ENCODE measurements at places on chromosomes 6 and 20.
A peak's percentile ranks its signal among the peaks of the same experiment; 100 is the strongest.

- no peak for DNase-seq
Observed at GRCh38 chr20:48975955-48976354, 54.4 kb downstream of the ARFGEF2 start.

DNA sequence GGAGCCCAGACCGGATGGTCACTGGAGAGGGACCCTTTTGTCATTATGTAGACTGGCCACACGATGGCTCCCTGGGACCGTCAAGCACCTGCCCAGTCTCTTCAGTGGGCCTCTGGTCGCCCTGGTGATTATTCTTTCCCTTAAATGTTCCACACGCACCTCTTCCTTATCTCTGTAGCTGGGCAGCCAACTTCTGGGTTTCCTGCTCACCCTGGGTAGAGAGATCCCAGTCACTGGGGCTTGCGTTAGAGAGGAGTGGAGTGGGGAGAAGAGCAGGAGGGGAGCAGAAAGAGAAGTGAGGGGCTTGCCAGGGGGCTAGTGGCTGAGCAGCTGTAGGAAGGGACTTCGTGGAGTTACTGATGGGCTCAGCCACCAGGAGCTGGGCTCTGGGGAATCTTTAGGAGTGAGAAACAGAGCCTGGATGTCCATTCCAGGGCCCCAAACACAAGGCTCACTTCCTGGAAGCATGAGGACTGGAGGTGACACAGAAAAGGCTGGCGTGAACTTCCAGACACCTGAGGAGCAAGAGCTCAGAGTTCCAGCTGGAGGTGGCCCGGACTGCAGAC, 150.1 kb downstream of the DHX35 start:
- DNase-seq, result peak; percentile 33

DNA sequence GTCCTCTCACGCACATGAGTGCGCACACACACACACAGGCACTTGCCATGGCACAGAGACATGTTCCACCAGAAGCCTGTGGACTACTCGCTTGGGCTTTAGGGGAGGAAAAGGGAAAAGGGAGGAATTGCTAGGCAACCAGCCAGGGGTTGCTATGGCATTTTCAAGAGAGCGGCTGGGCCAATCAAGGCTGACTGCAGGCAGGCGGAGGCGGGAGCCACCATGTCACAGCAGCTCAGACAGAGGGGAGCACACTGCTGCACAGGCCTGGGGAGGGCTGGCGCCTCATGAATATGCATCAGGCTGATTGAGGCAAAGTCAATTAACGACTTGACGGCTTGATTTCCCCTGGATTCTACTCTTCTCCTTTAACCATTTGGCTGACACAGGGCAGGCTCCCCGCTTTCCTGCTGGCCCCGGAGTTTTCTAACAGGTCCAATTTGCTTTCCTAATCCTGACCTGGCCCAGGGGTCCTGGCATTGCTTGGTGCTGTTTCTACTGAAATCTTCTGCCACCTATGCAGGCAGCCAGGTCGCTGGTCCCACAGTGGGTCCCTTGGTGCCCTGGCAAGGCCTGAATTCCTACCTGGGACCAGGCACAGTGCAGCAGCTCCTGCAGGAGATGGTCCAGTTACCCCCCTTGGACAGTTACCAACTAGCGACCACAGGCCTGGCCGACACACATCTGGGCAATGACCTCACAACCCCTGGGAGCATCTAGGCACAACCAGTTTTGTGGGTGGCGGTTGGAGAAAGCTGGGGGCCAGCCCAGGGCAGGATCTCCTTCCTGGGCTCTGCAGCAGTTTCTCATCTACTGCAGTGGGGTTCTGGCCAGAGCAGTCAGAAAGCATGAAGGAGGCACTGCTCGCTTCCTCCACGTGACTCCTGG, 52.1 kb downstream of the YTHDF1 start:
- no peak for DNase-seq

- DNase-seq, result no peak
Observed at GRCh38 chr6:144234399-144234798, 50.7 kb upstream of the UTRN start.

DNA sequence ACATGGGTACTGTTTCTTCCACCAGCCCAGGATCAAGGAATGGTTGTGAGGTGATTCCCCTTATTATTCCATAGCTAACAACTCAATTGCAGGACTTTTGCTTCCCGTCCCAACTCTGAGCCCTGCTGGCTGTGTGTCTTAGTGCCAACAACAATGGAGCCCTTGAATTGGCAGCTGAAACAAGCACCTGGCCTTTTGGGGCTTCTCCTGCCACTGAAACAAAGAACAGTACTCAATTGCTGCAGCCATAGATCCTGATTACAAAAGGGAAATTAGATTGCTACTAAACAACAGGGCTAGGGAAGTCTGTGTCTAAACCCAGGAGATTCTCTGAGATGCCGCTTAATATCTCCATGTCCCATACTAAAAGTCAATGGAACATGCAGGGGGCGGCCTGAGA, 61.3 kb upstream of the CARMIL1 start:
- DNase-seq, result peak; percentile 33

DNA sequence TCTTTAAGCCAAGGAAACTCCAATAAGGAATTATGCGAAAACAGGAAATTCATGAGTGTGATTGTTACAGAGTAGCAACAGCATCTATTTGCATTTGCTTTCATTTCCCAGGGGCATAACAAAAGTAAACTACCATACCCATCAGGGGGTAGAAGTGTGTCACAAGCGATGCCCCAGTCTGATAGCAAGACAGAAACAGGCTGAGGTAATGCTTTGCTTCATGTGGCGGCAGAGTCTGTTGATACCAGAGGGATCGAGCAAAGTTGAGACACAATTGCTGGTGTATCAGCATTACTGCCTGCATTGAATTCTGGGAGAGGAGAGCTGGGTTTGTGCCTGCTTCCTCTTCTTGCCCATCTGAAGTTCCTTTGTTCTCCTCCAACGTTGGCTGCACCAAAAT, 51.2 kb upstream of the LYRM2 start:
- DNase-seq, result no peak

DNA sequence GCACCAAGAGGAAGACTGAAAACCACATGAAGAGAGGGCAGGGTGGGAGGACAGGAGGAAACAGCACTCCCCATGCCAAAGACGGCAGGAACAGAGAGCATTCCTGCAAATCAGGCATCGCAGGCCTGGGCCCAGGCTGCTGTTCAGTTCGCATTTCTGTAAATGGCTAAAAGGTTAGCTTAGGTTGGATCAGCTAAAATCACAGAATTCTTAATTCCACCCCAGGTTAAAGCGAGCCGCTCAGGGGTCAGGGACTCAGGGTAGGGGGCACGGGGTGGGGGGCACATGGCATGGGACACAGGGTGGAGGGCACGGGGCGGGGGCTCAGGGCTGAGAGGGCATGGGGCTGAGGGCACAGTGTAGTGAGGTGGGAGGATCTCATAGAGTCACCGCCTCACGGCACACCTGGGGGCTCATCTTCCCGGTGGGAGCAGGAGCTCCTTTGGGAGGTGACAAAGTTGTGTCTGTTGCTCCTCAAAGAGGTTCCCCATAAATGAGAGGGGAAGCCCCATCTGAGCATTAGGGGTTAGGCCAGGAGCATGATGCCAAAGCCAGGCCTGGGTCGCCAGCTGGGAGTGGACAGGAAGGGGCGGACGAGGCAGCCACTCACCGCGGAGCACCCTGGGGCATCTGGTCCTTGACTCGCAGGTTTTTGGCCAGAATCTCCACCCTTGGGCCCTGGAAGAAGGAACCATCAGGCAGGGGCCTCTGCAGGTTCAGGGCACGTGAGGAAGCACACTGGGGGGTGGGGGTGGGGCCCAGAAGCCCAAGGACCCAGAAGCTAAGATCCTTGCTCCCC, 200.7 kb downstream of the PREX1 start:
- no peak for DNase-seq

DNA sequence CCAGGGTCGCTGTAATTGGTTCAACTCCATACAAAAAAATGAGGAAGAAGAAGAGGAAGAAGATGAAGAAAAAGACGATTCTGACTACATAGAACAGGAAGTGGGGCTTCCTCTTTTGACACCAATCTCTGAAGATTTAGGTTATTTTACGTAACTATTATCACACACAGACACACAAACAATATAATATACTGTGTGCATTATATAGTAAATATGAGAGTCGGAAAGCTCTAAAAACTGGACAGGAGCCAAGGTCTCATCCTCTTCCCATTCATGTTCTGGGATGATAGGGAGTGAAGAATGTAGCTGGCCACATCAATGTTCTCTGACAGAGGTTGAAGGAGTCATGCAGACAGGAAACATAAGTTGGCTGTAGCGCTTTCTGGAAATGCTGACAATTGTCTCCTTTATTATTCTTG, 13.3 kb downstream of the RSPH4A start:
- DNase-seq, result no peak

- no peak for DNase-seq
Observed at GRCh38 chr6:11008821-11009220, 35.3 kb downstream of the ELOVL2 start.

GRCh38 chr6:10587656-10588406, 66.7 kb downstream of the GCNT2 start:
- peak; percentile 64 for DNase-seq

DNA sequence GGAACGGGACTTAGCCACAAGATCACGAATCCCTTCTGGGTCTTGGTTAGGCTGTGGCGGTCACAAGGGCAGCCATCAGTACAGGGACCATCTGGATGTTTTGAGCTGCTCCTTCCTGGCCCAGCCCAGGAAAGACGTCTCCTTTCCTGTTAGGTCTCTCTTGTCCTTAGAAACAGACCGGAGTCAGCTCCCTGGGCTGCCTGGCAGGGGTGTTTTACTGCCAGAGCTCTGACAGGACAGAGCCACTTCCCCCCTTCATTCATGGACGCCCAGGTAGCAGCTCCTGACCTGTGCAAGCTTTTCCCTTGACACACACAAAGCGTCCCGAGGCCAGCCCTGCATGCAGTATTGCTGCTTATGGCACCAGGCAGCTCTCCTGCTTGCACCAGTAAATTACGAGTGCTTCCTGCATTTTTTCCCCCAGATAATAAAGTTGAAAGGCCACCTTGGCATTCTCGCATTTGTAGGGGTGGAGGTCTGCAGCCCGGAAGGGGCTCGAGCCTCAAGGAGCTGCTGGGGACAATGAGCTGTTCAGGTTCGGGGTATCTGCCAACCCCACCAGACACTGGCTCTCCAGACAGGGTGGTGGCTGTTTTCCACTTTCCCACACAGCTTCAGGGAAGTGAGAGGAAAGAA, 87.4 kb downstream of the NOL4L start:
- DNase-seq, result no peak

DNA sequence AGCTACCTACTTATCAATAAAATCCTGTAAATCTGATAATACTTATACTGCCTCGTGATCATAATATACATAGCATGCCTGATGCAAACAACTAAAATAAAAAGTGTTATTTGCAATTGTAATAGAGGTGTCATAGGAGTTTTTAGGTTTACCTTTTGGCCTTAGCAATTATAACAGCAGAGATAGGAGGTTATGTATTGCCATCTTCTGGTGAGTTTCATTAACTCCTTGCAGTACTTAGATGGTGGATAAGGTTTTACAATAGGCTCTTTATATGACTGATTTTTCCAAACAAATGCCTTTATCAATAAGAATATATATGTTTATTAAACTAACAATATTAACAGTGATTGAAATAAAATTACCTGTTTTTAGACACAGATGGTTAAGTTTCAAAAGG, 27.8 kb upstream of the MYCT1 start:
- DNase-seq, result no peak

DNA sequence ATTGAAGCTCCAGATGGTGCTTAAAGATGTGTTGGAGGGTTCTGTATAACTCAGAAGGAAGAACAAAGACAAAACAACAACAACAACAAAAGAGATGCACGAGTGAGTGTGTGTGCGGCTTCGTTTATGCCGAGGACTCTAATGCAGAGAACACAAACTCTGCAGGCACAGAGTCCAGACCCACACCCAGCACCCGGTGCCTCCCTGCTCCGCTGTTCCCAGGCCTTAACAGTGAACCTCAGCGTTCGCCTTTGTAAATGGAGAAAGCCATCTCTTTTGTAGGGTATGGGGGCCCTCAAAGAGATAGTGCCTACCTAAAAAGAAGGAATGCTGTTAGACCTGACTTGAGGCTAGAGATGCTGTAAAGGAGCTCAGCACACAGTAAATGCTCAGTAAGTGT, 243.3 kb downstream of the ERMARD start:
- no peak for DNase-seq

- no peak for DNase-seq
Observed at GRCh38 chr6:26388441-26388840, 5.5 kb downstream of the BTN2A2 start.

DNA sequence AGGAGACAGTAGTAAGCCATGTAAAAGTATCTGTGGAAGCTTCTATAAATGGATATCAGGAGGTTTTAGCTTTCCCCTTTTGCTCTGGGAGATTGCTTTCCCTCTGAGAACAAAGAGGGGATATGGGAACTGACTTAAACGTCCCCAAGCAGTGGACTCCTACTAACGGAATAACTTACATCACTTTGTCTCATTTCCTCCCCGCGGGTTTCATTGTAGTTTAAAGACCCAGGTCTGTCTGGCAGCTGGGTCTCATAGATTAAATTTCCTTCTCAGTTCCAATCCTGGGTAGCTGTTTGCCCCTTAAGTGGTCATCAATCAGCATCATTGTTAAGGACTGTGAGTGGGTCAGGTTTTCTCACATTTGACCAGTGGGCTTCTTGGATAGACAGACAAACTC, 68.7 kb downstream of the PLAGL1 start:
- DNase-seq, result no peak

- peak; percentile 63 for DNase-seq
Observed at GRCh38 chr6:158011478-158011920, 29.8 kb downstream of the SYNJ2 start.

- no peak for DNase-seq
Observed at GRCh38 chr6:17714879-17715851, 8.4 kb upstream of the NUP153 start.

DNA sequence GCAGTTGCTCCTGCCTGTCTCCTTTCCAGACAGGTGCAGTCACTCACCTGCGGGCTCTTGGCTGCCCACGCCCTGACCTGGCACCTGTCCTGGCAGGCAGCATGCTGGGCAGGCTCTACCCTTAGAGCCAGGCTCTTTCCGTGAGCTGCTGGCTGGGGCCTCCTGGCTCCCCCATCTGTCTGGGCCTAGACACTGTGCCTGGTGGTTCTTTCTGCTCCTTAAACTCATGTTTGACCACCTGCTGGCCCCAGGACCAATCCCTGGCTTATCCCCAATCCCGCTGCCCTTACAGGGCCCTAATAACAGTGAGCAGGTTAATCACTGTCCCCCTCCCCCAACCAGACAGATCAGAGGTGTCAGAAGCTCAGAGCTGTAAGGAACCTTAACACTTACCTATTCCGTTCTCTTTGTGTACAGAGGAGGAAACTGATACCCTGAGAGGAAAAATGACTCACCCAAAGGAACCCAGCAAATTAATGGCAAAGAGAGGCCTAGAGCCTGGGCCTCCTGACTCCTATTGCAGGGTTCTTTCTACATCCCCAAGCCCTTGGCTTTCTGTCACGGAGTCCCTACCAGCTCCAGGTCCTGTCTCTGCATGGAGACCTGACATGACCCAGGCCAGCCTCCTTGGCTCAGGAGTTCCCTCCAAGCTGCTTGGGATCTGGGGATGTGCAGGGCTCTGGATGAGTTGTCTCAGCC, 54.7 kb downstream of the RAB44 start:
- DNase-seq, result no peak

DNA sequence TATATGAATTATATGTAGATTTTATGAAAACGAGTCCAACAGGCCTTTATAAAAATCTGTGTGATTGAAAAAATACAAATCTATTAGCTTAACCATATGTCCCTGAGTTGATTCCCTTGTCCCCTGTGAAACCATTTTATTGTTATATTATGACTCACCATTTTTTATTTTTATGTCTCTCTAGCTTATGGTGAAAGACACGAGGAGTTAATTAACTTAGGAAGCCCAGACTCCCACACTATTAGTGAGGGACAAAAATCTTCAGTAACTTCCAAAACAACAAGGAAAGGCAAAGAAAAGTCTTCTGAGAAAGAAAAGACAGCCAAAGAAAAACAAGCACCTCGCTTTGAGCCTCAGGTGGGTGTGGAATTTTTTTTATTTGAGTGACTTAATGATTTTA, 183.1 kb downstream of the ADGB start:
- no peak for DNase-seq

Data from NCI-H526 treated with DMSO at 0.1 percent for 48 hours (cell line).